ENCODE measurements at places on chromosomes 2 and 18.
A peak's percentile ranks its signal among the peaks of the same experiment; 100 is the strongest.

DNA sequence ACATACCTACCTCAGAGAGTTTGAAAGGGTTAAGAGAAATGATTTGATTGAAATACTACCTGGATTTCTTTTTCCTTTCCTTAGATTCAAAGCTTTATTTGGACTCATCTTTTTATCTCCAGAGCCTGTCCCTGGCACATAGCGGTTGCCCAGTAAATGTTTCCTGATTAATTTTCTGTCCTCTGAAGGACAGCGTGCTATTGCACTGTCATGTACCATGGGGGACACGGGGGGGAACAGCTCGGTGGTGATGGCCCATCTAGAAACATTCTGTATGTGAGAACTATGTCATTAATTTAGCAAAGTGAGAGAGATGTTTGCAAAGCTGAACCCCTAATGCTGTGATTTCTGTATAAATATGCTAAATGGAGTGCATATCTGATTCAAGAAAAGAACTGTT, 26.4 kb upstream of the CABYR start:
- no peak for DNase-seq

DNA sequence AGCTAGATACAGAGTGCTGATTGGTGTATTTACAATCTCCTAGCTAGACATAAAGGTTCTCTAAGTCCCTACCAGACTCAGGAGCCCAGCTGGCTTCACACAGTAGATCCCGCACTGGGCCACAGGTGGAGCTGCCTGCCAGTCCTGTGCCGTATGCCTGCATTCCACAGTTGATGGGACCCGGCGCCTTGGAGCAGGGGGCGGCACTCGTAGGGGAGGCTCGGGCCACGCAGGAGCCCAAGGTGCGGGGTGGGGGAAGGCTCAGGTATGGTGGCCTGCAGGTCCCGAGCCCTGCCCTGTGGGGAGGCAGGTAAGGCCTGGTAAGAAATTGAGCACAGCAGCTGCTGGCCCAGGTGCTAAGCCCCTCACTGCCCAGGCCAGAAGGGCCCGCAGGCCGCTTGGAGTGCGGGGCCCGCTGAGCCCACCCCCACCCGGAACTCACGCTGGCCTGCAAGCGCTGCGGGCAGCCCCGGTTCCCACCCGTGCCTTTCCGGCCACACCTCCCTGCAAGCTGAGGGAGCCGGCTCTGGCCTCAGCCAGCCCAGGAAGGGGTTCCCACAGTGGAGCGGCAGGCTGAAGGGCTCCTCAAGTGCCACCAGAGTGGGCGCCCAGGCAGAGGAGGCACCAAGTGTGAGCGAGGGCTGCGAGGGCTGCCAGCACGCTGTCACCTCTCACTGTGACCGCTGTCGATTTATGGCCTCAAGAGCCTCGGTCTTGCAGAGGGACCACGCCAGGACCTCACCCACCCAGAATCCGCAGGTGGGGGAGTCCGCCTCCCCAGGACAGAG, 76.5 kb downstream of the MEX3C start:
- DNase-seq = no peak

DNA sequence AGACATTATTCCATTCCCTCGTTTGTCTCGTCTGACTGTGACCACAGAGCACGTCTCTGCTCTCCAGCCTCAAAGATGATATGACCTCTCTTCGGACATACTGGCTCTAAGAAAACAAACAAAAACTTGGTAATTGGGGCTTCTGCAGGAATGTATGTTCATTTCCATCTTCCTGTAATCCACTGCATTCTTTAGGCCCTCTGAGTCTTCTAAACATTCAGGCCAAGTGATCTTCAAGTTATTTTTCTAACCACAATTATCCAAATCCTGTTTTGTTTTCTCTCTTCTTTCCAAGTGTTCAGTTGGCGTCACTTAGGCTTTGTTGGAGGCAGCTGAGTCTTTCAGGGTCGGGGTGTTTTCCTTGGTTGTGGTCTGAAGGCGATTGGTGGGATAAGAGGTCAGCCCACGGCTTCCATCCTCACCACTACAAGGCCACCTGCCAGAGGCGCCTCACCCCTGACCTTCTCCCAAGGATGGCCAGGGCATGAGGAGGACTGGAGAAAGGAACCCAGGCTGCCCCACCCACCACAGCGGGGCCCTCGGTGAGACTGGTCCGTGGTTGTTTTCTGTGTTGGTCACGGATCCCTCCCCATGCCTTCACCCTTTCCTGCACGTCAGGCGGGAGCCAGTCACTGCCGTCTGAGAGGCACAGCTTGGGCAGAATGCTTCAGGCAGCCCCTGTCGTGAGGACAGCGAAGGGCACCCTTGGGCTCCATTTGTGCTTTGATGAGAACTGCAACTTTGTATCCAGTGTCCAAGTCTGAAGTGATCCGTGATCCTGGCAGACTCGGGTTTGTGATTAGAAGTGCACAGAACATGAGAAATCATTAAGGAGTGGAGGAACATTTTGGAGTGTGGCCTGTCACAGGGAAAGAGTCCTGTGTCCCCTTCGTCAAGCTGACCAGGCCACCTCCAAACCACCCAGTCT, 88.6 kb upstream of the FHL2 start:
- no peak for DNase-seq

DNA sequence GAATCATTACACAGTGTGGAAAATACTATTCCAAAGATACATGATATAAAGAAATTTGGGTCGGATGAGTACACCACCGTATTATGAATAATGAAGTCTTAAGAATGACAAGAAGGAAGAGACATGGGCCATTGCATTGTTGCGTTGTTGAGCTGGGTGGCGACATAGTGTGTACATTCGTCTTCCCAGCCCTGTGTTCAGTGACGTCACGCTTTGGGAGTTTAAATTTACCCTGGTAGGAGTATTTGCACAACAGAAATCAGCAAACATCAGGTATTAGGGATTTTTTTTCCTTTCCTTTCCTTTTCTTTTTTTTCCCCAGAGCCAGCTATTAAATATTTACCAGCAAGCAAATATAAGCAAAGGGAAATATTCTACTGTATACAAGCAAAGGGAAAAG, 347.2 kb upstream of the NETO1 start:
- no peak for DNase-seq

- no peak for DNase-seq
These were observed 21.9 kb downstream of the ARPC2 start for GRCh38 chr2:218238887-218239286.

DNA sequence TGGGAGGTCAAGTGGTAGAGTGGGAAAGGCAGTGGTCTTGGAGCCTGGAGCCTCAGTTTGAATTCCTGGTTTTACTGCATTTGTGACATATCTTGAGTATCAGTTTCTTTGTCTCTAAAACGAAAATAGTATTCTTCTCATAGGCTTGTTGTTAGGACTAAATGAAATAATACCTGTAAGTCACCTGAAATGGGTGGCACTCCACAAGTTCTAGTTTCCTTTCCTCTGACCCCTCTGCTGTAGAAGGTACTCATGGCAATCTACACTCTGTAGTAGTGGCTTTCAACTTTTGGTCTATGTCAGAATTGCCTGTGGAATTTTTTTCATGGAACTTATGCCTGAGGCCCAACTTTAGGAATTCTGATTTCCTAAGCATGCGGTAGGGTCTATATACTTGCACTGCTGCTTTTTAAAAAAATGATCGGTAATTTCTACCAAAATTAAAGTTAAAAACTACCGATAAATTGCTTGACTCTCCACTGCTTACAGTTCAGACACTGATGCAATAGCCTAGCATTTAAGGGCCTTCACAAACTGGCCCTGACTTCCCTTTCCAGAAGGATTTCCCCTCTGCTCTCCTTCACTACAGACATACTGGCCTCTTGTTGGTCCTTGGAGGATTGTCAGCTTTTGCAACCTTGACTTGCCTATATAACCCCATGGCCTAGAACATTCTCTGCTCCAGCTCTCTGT, 47.2 kb downstream of the PLEK start:
- DNase-seq = no peak

GRCh38 chr2:10467401-10467800, 19.3 kb upstream of the ODC1 start:
- no peak for DNase-seq

DNA sequence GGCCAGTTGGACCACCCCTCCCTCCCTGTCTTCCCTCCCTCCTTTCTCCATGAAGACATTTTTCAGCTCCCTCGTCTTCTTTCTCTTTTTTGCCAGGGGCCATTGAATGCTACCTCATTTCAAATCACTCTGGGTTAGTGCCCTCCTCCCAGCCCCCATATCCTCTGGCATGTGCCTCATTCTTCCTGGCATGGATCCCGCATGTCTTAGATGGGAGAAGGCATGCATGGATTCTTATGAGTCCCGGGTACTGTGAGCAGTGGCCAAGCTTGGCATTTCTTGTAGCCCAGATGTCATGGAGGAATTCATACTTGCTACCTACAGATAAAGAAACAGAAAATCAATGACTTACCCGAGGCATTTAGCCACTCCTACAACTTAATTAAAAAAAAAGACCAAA, 9.0 kb upstream of the HAAO start:
- DNase-seq = no peak

DNA sequence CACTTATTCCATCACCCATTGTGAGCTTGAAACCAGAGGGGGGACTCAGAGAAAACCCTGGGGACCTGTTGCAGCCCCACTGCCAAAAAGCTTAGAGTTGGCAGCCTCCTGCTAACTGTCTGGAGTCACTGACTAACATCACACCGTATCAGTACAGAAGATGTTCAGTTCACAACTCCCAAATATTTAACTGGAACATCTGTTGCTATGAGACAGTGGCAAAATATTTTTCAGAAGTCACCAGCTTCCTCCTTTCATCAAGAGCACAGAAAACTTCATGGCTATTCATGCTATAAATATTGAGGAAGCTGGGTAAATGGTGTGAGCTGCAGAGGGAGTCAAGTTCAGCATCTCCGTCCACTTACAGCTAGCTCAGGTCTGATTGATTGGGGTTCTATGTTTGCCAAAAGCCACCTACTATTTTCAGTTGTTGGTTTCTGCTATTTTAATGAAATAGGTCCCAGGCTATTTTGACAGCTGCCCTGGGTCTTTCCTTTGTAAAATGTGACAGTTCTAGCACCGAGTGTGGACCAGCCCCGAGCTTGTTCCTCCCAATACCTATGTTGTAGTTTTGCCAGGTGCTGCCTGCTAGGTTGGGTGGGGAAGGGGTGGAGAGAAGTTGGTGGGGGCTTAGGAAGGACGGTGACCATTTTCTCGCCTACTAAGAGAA, 9.8 kb downstream of the TUBB6 start:
- DNase-seq = peak; percentile 53

GRCh38 chr2:64488050-64488974, 34.4 kb downstream of the LGALSL start:
- peak; percentile 7 for DNase-seq

GRCh38 chr2:61340242-61340641, 130.6 kb downstream of the USP34 start:
- DNase-seq = no peak

DNA sequence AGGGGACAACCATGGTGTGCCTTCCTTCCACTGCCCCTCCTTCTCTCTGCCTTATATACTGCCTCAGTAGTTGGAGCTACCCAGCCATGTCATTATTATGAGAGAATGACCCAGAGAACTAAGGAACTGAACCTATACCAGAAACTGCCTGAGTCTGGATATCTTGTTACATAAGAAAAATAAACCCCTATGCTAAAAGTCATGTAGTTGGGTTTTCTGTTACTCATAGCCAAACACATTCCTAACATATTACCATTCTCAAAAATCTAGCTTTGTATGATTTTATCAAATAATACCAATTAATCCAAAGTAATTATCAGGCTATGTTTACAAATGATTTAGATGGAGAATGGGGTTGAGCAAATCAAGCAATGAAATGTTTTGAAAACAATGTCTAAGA, 15.0 kb upstream of the KLF7 start:
- DNase-seq = no peak

All from bone marrow (tissue), 2 donors.